ENCODE measurements at places on chromosomes 4 and X. TPM values are rescaled to one million over a fixed set of nuclear protein-coding genes. Genes with fewer than 3 reads are reported as not detected.

Gene OGT
- total RNA-seq: 173 TPM

GRCh38 chr4:56048702-56049431, 100.1 kb downstream of the CEP135 start:
- DNase-seq: peak; percentile 34

DNA sequence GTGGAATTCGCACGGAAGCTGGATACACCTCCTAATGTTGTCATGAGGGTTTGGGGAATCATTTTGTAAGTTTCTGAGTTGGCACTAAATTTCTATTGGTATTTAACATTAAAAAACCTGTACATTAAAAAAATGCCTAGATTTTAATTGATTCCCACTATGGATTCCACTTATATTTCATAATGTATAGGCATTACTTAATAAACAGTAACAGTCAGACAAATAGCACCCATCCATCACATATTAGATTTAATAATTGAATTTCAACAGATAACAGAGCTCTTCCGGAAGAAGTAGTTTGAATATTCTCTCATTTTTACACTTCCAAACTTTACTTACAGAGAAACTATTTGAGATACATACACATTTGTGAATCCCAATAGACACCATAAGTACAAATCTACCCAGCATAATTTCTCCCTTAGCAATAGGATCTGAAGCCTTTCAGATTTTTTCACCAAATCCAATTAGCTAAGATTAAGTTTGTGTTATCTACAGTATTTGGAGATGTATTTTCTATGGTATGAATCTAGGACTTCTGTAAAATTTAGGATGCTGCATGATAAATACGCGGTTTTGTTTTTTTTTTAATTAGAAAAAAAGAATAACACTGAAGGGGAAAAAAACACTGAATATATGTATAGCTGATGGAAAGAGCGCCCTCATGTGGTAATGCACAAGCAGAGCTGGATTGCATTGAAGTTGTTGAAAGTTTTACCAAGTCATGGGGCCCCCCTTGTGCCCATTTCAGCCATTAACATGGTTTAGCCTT, 12.2 kb upstream of the ODAM start:
- DNase-seq: no peak

GRCh38 chr4:6694177-6694901, 661 bp downstream of the S100P start:
- DNase-seq: no peak

Gene GIMD1
- total RNA-seq: not detected

GRCh38 chr4:101033986-101034385, 313.3 kb downstream of the PPP3CA start:
- no peak for DNase-seq

Gene TAF7L
- total RNA-seq: 0.20 TPM

- DNase-seq: peak; percentile 79
These were observed 344.6 kb upstream of the CTSO start for GRCh38 chr4:156298230-156298629.

DNA sequence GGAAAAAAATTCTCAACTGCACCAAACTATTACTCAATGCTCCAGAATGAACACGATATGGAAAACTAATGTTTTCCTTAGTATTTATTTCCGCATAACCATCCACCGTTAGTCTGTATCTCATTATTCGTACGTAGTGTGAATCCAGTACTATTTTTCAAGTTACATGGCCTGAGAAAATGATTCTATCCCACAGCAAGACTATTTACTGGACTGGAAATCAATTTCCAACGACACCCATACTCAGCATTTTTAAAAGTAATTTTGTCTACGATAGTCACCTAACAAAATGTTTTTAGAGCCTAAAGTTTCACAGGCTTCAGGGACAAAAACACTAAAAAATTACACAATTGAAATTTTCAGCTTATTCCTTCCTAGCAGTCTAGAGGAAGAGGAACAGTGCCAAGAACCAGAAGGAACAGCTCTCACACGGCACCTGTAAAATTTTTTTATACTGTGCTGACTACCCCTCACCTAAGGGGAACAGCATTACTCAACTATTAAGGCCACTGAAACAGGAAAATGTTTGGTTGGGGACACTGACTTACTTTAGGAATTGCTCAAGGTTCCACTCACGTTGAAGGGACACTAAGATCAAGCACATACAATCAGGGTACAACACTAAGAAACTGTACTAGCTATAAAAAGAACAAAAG, 9.6 kb downstream of the UBE2D3 start:
- no peak for DNase-seq

DNA sequence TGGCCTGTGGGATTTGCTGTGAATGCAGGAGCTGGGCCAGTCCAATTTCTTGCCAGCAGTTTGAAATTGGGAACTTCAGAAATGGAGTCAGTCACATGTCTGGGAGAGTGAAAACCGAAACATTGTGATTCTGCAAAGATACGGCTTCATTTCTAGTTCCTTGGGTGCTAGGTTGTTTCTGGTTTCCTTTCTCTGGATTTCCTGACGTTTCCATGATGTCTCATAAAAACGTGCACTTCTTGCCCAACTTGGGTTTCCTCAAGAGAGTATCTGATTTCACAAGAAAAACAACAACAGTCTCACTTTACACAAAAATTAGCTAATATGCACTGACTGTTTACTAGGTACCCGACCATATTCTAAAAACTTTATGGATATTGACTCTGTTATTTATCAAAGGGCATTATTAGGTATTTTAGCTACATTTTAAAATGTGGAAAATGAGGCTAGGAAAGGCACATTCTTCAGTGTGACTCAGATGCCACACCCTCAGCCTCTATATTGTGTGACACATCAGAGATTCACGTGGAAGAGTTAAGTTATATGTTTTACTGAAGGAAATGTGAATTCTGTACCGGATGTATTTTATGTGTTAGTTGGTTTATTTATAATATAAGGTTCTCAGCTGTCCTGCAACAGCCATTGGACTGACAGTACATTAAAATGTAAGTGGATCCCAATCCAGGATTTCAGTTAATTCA, 225.0 kb upstream of the PUDP start:
- no peak for DNase-seq
